ENCODE measurements at places on chromosomes 6 and 20.

DNA sequence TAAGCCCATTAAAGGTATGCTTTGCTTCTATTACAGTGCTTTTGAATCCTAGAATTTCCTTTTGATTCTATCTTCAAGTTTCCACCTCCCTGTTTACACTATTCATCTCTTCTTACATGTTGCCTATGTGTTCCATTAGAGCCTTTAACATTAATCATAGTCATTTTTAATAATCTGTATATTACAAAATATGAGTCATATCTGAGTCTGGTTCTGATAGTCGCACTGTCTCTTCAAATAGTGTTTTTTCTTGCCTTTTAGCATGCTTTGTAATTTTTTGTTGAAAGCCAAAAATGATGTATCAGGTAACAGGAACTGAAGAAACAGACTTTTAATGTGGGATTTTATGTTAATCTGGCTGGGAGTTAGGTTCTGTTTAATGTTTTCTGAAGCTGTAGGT lies 68.4 kb downstream of the DNAAF9 start:
- DNase-seq = no peak

GRCh38 chr20:24617080-24617432 lies 147.6 kb downstream of the SYNDIG1 start:
- no peak for DNase-seq

DNA sequence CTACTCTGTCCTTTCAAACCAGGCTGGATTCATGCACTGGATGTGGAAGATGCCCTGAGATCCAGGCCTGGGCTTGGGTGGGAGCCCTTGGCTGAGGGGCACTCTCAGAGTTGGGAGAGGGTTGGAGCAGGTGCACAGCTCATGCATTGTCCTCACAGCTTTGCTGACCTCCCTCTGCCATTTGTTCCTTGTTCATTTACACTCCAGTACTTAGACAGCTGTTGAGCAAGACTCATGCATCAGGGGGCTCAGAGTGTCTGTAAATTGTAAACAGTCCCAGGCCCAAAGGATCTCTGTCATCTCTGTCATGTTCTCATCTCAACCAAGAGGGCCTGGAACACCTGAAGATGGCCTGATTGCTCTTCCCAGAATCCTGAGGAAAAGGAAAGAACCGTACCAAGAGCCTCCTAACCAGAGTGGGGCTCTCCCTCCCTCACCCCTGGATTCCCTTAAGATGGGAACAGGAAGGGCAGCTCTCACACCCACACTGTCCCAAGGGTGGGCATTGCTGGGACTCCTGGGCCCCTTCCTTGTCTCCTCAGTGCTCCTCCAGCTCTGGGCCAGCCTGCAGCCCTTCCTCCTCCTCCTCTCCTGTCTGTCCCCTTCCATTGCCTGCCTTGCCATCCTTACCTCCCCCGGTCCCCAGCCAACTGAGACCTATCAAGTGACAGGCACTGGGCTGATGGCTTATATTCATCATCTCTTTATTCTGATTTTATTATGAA lies 132.9 kb downstream of the FOXO3 start:
- no peak for DNase-seq

DNA sequence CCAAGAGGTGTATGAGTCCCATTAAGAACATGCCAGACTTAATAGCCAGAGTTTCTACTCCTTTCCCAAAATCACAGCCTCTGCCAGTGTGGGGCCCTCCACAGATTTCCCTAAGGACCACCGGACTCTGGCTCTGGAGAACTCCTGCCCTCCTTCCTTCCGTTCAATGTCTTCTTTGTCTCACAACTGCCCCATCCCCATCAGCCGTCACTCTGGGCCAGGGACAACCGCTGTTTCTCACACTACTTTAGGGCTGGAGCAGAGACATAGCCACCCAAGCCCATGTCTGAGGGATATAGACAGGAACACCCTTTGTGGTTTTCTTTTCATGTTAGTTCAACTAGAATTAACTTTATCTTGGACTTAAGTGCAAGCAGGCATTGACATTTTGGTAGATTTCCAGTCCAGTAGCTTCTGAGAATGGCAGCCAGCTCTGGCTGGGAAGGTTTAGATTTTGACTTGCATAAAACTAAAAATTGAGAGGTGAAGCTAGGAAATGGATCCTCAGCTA lies 6.7 kb upstream of the ACSS1 start:
- DNase-seq = no peak

- DNase-seq = no peak
These were observed 150.2 kb downstream of the CDKAL1 start for GRCh38 chr6:20684474-20684873.

- DNase-seq = peak; percentile 71
These were observed 123.8 kb upstream of the MLN start for GRCh38 chr6:33927616-33928015.

GRCh38 chr6:4350567-4351519 lies 215.5 kb upstream of the ECI2 start:
- no peak for DNase-seq

- no peak for DNase-seq
These were observed 889 bp upstream of the CHMP4B start for GRCh38 chr20:33810259-33810658.

GRCh38 chr20:58251348-58251978 lies 23.0 kb upstream of the ANKRD60 start:
- DNase-seq = no peak

- DNase-seq = peak; percentile 25
These were observed 16.4 kb upstream of the POLR1H start for GRCh38 chr6:30044630-30045029.

GRCh38 chr20:8218861-8219260 lies 86.8 kb downstream of the PLCB1 start:
- no peak for DNase-seq

- no peak for DNase-seq
These were observed 580.7 kb downstream of the RFPL4B start for GRCh38 chr6:112927641-112928320.

GRCh38 chr6:34275128-34275804 lies 26.5 kb upstream of the SMIM29 start:
- DNase-seq = no peak

DNA sequence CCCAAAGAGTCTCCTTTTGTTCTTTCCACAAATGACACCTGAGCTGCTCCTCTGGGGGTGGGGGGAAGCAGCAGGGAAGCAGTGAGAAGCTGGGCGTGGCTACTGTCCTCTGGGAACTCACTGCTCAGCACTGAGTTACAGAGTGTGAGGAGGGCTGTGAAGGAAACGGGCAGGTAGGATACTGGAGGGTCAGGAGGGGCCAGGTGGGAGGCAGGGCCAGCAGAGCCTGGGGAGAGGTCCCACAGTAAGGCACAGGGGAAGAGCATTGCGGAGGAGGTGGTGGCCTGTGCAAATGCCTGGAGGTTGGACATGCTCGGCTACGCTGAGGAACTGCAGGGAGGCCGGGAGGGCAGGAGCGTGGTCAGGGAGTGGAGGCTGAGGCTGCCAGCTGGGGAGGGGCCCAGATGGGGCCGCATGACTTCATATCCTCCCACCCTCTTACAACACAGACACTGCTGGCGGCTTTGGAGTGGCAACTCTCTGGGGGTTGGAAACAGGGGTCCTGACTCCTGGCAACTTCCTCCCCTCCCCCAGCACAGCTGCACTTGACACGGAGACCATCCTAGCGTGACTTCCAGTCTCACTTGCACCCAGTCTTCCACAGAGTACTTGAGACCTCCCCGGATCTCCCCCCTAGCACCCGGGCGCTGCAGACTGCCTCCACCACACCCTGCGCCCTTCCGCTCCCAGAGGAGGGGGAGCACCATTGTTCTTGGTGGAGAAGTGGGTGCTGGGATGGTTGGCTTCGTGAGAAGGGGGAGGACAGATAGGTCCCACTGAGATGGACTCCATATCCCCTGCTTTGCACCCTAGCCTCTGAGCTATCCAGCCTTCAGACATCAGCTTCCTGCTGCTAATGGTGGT lies 34.2 kb downstream of the RBM38 start:
- no peak for DNase-seq

DNA sequence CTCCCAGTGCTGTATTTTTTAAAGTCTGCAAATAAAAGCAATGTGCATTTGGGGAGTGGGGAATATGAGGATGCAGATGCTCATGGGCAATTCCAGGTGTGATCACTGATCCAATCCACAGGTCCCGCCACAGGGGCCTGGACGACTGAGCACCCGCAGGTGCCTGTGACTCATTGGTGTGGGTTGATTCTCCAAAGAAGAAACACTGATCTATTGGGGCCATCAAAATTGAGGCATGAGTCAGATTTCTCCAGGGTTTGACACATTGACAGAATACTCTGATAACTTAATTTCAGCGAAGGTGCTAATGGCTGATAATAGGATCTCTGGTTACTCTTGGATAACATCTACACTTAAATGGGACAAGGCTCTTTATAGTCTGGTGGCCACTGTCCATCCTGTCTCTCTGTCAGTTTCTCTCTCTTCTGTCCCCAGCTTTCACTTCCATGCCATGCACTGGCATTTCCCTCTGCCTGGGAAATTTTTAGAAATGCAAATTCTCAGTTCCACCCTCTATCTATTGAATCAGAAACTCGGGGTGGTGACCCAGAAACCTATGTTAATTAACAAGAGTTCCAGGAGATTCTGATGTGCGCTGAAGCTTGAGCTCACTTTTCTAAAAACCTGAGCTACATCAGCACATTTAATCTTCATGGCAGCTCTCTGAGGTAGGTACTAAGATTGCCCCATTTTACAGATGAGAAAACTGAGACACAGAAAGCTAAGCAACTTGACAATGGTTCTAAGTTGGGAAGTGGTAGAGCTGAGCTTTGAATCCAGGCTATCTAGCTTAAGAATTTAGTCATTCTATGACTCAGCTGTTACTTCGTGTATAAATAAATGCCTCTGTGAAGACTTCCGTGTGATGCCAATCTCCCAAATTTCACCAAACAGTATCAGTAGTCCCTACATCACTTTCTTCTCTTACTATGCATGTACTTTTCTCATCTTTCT lies 10.2 kb upstream of the RCAN2 start:
- DNase-seq = no peak

GRCh38 chr6:165823609-165824326 lies 160.7 kb upstream of the PDE10A start:
- no peak for DNase-seq

DNA sequence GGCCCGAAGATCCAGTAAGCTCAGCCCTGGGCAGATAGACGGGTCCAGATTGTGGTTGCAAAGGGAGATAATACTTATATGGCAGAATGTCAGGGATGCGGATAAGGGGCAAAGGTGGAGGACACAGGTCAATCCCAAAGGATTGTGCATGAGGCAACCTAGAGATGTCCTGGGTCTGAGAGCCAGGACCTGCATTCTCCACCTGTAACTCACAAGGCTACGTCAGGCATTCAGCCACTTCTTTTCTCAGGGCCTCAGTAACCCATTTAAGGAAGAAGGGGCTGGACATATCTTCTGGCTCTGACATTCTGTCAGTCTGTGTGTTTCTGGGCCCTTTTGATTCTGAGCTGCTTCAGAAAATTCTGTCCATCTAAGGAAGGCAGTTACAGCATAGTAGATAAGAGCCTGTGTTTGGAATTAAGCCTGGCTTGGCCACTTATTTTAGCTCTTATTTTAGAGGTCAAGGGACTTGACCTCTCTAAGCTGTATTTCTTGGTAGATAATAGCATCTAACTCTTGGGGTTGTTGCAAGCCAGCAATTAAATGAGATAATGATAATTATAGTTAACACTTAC lies 40.2 kb downstream of the CNBD2 start:
- no peak for DNase-seq

DNA sequence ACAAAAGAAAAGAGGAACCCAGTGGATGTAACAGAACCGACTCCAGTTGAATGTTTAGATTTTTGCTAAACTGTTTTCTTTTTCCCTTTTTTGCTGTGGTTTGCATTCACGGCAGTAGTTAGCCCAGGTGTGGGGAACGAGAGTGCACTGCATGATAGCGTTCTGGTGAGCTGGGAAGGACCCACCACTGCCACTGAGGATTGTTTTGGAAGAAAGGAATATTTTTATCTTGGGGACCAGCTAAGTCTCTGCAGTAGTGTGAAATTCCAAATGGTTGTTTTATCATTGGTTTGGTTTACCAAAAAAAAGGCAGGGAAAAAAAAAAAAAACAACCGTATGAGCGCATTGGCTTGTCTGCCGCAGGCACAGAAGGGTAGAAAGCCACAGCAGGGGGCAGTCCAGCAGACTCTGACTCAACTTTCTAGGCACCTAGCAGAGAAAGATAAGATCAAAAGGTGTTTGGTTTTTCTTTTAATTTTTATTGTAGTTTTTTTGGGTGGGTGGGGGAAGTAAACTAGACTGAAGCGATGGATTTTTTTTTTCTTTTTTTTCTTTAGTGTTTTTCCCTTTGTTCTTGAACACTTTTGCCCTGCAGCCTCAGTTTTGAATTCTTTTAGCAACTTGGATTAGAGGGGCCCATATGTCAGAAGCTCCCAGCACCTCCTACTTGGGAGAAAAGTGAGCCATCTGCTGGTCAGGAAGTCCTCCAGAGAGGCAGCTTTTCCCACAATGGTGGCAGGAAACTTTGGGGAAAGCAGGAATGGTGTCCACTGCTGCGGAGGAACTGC lies 13.5 kb upstream of the RAB5IF start:
- no peak for DNase-seq

DNA sequence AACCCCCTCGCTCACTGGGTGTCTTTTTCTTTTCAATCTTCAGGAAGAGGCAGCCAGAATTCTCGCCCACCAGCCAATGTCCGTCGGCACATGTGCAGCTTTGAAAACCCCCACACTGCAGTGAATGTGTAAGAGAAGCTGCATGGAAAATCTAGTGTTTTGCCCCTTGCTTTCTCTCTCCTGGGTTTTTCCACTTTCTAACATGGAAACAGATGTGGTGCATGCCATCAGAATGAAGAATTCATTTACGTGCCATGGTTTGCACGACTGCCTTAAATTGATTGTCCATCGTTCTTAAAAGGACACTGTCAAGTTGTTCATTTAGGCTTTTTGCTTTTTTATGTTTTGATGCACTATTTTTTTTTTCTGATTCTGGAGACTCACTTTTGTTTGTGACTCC lies 117.1 kb upstream of the RAB32 start:
- no peak for DNase-seq

GRCh38 chr6:37243816-37244370 lies 13.7 kb upstream of the TBC1D22B start:
- DNase-seq = no peak

- no peak for DNase-seq
These were observed 230.8 kb upstream of the CST7 start for GRCh38 chr20:24718277-24718676.

- no peak for DNase-seq
These were observed 149.3 kb downstream of the TTLL2 start for GRCh38 chr6:167474171-167474570.

DNA sequence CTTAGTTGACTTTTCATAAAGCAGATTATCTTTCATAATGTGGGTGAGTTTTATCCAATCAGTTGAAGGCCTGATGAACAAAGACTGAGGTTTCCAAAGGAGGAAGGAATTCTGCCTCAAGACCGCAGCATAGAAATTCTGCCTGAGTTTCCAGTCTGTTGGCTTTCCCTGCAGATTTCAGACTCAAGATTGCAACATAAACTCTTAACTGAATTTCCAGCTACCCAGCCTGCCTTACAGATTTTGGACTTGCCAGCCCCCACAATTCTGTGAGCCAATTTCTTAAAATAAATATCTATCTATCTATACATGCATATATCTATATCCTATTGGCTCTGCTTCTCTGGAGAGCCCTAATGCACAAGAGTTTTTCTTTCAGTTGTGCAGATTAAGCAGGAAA lies 57.3 kb upstream of the SMLR1 start:
- DNase-seq = no peak

Data from GM04504 (cell line).